ENCODE measurements at places on chromosomes 16 and 17.

DNA sequence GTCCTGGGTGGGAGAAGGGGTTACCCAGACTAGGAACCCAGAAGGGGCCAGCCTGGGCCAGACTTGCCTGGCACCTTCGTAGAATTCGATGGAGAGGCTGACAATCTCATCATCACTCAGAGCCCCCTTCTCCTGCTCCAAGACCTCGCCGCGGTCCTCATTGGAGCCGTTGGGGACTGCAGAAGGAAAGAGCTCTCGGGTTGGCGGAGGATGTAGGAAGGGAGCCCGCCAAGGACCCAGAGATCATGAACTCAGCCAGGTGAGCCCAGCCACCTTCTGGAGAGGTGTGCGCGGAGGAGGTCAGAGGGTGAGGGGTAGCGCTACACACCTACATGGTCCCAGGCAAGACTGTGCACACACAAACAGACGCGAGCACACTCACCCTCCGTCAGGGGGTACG lies 8.5 kb downstream of the CISD3 start:
- DNase-seq = no peak

GRCh38 chr17:9924735-9925191 lies 19.7 kb upstream of the RCVRN start:
- DNase-seq = no peak

- DNase-seq = no peak
These were observed 123.8 kb downstream of the ZNF778 start for GRCh38 chr16:89341279-89341678.

DNA sequence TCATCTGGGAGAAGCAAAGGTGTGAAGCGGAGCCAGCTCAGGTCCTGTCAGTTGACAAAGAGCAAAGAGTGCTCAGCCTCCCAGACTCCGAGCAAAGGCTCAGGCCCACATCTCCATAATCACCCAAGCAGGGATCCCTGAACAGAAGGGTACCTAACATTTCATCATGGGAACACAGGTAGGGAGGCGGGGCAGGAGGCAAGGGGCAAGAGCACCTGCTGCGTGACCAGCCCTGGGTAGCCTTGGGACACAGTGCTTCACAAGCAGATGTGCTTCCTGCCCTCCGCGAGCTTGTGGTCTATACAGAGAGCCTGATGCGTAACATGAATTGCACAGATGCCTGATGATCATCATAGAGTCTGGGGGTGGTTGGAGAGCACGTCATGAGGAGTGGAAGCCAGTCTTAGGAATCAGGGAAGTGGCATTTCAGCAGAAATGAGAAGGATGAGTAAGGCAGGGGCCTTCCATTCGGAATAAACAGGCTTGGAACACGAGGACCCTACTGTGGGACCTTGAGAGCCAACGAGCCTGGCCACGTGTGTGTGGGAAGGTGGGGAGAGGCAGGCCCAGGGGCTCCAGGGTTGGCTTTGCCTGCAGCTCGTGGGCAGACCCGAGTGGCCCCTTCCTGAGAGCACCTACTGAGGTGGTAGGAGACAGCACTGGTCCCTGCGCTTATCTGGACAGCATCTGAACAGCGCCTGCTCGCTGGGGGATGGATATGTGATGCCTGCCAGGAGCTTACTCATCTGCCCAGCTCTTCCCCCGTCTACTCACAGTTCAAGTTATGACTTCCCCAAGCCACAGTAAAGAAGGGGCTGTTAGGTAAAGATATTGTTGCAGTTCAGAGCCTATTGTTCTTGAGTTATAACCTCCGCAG lies 125.8 kb downstream of the CCDC182 start:
- no peak for DNase-seq

GRCh38 chr16:75238132-75238852 lies 13.1 kb downstream of the BCAR1 start:
- no peak for DNase-seq

GRCh38 chr17:18280249-18280648 lies 19.8 kb downstream of the MIEF2 start:
- DNase-seq = no peak

DNA sequence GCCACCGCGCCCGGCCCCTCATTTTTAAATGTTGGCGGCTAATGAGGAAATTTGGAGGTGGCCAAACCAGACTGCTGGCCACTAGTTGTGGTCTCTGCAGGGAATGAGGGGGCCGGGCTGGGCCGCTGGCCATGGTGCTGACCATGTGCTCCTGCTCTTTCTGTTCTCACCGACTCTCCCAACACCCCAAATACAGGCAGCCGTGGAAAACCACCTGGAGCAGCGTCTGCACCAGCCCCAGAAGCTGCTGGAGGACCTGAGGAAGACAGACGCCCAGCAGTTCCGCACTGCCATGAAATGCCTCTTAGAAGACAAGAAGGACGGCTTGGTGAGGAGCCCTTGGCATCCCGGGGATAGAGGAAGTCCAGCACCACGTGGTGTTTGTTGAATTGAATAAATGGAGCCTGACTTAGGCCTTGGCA lies 21.3 kb downstream of the OTOA start:
- no peak for DNase-seq

- DNase-seq = no peak
These were observed 31.8 kb upstream of the MMP2 start for GRCh38 chr16:55447231-55447630.

DNA sequence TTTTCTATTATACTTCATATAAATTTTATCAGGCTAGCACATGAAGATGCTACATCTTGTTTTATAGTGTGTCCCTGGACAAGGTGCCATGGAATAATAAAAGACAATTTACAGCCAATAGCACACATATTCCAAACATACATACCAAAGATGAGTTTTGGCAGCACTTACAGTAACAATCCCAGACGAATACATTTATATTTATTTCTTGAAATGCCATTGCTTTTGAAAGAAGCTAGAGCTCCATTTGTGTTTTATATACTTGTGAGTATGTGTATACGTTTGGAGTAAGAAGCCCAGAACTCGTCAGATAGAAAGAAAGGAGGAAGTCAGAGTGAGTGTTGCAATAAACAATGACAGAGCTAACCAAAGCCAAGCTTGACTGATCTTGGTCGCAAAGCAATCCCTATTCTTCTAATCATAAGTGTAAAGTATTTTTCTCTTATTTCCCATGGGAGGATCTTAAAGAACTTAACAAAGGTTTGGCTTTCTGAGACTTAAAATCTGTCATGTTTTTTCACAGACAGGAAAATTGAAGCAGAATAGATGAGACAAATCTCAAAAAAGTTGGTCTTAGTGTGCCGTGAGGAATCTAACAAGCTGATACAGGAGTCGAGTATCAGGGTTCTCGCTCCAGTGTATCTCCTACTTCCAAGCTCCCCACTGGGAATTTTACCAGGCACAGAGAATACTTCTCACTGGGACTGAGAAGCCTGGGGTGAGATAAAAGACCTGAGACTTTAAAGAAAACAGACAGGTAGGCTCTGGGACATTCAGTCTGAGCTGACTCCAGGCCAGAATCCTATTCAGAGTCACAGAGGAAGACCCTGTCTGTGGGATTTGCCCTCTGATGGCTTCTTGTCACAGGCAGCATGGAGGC lies 175.4 kb downstream of the AATF start:
- no peak for DNase-seq

- DNase-seq = no peak
These were observed 5.7 kb downstream of the SULT1A1 start for GRCh38 chr16:28604186-28604565.

Data from T-helper 2 cell (primary cell).